Neural progenitor cell (in vitro differentiated cells): ENCODE measurements at places on chromosomes 4 and X.

DNA sequence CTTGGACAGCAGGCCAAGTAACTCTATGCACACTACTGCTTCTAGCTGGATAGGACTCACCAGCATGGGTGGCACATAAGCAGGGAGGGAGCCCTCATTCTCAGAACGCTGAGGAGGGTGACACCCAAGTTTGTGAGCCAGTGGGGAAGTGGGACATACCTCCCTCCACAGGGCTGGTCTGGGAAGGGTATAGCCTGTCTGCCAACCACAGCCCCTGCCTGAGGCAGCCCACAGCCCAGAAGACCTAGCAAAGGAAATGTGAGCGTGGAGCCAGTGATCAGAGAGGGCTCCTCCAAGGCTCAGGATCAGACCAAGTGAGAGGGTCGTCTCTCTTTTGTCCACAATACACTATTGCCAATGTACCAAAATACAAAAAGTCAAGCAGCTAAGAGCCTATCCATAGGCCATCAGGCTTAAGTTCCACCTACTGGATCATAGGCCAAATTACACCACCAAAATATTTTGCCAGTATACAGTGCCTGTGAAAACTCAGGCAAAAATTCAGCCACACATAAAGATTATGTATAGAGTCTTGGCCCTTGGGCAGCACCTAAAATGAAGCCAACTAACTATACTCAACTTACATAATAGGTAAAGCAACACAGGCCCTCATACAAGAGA lies 1203.1 kb downstream of the PCDH18 start:
- H3K27me3 ChIP-seq: no peaks in the 10 kb centered on the region
- H3K4me3 ChIP-seq: no peak overlapping the region
- no peaks in the 10 kb centered on the region for H3K36me3 ChIP-seq

GRCh38 chr4:105102016-105102415 lies 44.7 kb upstream of the TET2 start:
- H3K4me1 ChIP-seq: no peaks in the 10 kb centered on the region
- no peak for DNase-seq
- H3K27me3 ChIP-seq: no peaks in the 10 kb centered on the region
- no peak overlapping the region for H3K4me3 ChIP-seq
- no peak overlapping the region for H3K27ac ChIP-seq

GRCh38 chrX:50099331-50099730 lies 101.5 kb downstream of the AKAP4 start:
- no peaks in the 10 kb centered on the region for H3K36me3 ChIP-seq
- H3K27me3 ChIP-seq: no peaks in the 10 kb centered on the region
- no peaks in the 10 kb centered on the region for H3K4me1 ChIP-seq

GRCh38 chr4:179196511-179196910 lies 1754.3 kb upstream of the AGA start:
- no peak overlapping the region for H3K27ac ChIP-seq
- H3K36me3 ChIP-seq: no peaks in the 10 kb centered on the region
- no peaks in the 10 kb centered on the region for H3K27me3 ChIP-seq
- no peak overlapping the region for H3K4me3 ChIP-seq
- H3K4me1 ChIP-seq: no peaks in the 10 kb centered on the region
- peak; percentile 18 for DNase-seq

DNA sequence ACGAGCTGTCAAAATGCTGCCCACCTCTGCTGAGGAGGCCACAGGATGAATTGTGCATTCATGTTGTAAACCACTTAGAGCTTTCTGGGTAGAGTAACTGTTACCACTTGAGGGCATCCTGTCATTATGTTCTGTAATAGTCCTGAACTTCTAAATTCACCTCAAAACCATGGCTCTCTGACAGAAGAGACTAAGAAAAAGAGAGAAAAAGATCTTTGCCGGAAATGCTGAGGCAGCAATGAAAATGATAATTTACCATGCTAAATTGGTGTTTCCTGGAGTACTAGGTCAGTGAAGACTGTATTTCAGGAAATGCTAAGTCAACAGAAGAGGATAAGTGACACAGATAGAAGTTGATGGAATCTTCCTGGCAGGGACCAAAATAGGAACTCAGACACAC lies 942.3 kb upstream of the SLIT2 start:
- no peak overlapping the region for H3K4me3 ChIP-seq
- no peaks in the 10 kb centered on the region for H3K4me1 ChIP-seq
- no peak overlapping the region for H3K27ac ChIP-seq
- no peaks in the 10 kb centered on the region for H3K27me3 ChIP-seq
